ENCODE measurements at places on chromosomes 2 and 18.

- DNase-seq = no peak
Observed at GRCh38 chr2:155256803-155257202, 558.3 kb downstream of the KCNJ3 start.

DNA sequence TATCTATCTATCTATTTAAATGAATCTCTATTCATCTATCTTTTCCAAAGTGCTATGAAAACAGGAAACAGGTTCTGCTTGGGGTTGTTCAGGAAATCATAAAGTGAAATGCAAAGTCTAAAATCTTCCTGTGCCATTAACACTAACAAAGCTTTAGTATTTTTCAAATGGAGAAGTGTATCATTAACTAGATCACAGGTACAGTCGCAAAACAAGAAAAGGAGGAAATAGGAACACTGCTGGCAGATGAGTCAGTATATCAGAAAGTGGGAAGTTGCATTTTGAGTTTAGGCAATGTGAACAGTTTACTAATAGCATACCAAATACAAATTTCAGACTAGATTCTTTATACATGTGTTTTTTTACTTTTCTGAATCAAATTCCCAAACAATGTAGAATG is 888.5 kb upstream of the FSHR start:
- DNase-seq = no peak

- no peak for DNase-seq
Observed at GRCh38 chr2:155815851-155816250, 516.7 kb downstream of the NR4A2 start.

DNA sequence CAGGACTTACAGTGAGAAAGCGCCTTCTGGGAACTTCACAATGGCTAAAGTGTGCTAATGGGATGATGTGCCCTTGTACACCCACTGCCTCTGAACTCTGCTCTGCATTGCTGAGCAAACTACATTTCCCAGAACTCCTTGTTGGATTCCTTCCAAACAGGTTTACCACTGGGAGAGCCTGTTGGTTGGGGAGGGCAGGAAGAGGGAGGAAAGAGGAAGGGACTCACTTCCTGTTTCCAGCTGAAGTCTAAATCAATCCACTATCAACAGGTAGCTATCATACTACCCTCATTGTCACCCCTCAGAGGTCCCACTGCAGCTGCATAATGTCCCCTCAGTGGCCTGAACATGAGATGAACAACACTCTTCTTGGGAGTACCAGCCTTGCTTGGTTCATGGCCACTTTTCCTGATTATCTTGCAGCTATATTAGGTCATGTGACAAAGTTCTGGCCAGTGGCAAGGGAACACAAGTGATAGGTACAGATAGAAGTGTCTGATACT is 109.7 kb downstream of the MSH2 start:
- DNase-seq = no peak

DNA sequence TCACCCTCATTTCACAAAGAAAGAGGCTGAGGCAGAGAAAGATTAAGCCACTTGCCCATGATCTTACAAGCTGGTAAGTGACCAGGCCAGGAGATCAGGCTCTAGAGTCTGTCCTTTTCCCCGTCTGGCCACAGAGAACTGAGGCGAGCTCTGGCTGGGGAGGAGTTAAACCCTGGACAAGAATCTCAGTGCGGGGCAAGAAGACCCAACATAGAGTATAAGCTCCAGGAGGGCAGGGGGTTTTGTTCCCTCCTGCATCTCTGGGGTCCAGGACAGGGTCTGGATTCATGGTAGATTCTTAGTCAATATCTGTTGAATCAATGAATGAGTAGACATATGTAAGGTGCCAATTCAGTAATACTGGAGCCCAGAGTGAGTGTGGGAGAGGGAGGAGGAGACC is 12.9 kb upstream of the INPP5D start:
- no peak for DNase-seq

DNA sequence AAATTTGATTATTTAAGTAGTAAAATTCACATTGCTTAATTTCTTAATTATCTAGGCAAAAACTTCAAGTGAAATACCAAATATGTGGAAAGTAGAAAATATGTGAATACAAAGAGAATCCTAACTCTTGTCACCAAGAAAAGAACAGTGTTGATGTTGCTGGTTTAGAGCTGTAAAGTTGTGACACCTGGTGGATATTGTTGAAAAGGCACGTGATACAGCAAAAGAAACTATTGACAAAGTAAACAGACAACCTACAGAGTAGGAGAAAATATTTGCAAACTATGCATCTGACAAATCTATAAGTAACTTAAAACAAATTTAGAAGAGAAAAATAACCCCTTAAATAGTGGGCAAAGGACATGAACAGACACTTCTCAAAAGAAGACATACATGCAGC is 25.6 kb upstream of the ZC3H15 start:
- DNase-seq = no peak

- no peak for DNase-seq
Observed at GRCh38 chr2:212811036-212811805, 272.6 kb upstream of the ERBB4 start.

DNA sequence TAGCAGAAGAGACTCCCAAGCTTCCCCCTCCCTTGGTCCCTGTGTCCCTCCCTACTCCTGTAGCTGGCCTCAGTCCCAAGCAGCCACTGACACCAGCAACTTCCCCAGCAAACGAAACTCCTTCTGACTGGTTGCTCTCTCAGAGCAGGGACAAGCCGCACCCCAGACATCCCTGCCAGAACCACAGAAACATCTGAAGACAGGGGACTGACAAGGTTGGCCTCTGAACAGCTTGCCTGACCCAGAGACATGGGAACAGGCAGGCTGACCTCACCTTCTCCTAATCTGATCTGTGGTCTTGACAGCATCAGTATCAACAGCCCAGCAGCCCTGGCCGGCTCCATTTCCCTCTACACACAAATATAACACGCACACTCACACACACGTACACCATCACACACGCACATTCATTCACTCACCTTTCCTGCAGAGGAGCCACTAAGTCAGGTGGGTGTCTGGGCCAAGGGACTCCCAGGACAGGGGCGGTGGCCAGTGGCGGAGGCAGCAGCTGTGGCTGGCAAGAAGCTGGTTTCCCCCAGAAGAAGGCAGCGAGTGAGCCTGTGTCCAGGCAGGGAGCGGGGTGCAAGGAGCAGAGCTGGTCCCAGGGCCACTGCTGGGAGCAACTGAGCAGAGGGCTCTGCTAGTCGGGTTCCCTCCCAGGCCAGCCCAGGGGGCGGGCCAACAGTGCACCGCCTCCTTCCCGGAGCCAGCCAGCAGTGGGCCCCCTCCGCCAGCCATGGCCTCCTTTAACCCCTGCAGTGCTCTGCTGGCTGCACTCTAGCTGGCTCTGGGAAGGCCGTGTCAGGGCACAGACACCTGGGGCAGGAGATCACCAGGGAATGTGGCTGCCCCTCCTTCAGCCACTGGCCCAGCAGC is 59.1 kb downstream of the TNS1 start:
- no peak for DNase-seq

DNA sequence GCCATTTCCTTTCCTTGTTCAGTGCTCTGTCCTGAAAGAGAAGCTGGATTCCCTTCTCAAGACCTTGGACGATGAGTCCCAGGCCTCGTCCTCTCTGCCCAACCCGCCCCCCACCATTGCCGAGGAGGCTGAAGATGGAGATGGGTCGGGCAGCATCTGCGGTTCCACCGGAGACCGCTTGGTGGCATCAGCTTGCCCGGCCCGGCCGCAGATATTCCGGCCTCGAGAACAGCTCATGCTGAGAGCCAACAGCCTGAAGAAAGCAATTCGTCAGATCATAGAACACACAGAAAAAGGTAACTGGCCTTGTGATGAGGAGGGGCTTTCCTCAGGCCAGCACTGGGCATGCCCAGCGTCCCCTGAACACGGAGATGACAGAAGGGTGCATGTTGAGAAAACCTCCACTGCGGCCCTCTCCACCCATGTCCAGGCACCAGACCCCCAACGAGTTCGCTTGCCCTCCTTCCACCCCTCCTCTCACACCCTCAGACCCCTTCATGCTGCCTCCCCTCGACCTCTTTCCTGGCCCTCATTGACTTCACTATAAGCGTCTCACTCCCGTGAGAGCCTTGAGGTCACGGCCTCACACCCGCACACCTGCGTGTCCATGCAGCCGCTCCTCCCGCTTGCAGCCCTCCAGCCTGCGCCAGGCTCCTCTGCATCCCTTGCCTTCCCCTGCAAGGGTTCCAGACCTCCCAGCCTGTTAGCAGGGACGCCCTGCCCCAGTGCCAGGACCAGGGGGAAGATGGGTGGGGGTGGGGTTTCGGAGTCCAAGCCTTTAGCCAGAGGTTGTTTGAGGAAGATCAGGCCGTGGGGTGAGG is 95.0 kb downstream of the DGKD start:
- DNase-seq = no peak

- peak; percentile 92 for DNase-seq
Observed at GRCh38 chr2:231056453-231057416, at the start of gene PSMD1. PSMD1 (plus strand) TSS chr2:231056867; CDS start chr2:231057026, 159 bp downstream.

GRCh38 chr2:19330436-19330835 is 28.0 kb downstream of the OSR1 start:
- DNase-seq = no peak

GRCh38 chr2:64367444-64368232 is 86.3 kb upstream of the LGALSL start:
- no peak for DNase-seq

- DNase-seq = no peak
Observed at GRCh38 chr2:227163485-227163997, 464 bp downstream of the COL4A4 start.

DNA sequence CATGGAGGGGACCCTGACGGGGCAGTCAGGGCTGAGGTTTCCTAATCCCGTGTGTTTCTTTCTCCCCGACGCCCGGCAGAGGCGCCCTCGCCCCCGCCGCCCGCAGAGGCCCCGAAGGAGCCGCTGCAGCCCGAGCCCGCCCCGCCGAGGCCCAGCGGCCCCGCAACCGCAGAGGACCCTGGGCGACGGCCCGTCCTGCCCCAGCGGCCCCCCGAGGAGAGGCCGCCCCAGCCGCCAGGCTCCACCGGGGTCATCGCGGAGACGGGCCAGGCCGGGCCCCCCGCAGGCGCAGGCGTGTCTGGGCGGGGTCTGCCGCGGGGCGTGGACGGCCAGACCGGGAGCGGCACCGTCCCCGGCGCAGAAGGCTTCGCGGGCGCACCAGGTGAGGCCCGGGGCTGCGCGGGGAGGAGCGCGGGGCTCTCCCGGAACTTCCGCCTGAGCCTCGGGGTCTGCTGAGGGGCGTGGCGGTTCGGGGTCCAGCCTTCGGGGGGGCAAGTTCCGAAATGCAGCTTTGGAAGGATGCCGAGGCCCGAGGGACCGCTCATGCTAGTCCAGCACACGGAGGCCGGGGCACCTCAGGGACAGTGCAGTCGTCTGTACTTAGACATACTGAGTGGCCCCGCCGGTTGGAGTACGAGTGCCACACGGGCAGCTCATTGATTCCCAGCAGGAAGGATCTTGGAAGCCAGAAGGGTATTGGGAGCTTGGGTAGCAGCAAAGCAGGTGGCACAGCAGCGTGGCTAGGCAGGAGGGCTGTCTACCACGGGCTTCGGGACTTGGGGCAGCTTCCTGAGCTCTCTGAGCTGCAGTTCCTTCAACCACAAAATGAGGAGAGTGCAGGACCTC is 60.1 kb downstream of the EMILIN2 start:
- DNase-seq = peak; percentile 30

DNA sequence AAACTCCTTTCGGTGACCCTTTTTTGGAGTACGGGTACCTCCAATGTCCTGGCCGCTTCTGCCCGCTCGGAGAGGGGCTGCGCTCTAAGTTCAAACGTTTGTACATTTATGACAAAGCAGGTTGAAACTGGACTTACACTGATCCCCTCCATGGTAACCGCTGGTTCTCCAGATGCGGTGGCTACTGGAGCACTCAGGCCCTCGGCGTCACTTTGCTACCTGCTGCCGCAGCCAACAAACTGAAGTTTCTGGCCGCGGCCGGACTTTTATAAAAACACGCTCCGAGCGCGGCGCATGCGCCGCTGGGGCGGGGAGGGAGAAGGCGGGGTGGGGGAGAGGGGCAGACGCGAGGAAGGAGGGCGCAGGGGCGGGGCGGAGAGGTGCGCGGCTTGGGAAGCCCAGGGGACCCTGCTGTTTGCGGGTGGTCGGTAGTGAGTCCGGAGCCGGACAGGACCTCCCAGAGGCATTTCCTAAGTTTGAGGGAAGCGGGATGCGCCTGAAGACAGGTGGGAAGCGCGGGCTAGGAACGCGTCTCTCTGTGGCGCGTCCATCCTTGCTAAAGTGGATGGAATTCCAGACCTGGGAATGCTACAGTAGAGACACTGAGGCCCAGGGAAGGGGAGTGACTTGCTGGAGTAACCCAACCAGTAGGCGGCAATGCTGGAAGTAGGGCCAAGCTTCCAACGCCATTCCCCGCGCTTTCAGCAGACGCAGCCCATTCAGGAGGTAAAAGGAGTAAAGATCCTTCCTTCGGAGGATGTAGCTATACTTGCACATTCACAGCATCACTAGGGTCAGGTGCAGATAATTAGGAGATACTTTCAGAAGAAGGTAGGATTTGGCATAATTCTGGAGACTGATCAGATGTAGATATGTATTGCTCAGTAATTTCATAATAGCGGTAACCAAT is at the start of gene CXCR4:
CXCR4 (minus strand) TSS at position 241 of the 910 bp plus-strand sequence; CDS start at position 152, 89 bp downstream.
- DNase-seq = peak; percentile 90

GRCh38 chr18:68520406-68521075 is 194.4 kb downstream of the TMX3 start:
- DNase-seq = no peak

- no peak for DNase-seq
Observed at GRCh38 chr18:22164337-22165048, 4.9 kb upstream of the GATA6 start.

DNA sequence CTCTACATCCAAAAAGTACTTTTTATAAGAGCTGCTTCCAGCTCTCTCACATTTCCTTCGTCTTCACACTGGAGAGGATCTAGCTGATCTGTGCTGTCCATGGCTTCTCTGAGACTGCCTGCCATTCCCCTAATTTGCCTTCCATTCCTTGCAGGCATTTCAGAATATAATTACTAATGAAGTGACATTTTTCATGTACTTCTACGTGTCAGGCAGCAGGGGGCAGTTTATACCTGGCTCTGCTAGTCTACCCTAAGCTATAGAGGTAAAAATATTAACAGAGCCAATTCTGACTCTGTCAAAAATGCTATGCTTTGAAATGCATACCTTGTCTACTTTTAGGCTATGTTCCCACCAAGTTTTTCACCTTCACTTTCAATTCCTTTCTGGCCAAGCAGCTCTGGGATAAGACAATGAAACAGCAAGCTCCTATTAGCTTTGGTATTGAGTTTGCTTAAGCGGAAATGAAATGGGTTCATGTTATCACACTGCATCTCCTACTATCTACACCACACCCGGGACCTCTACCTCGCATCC is 81.9 kb downstream of the MEP1B start:
- DNase-seq = no peak

GRCh38 chr2:73283545-73284295 is 558 bp downstream of the FBXO41 start:
- no peak for DNase-seq

GRCh38 chr2:237403024-237403882 is 10.7 kb downstream of the COL6A3 start:
- DNase-seq = no peak

- DNase-seq = no peak
Observed at GRCh38 chr2:49152824-49153223, 1.5 kb downstream of the FSHR start.

DNA sequence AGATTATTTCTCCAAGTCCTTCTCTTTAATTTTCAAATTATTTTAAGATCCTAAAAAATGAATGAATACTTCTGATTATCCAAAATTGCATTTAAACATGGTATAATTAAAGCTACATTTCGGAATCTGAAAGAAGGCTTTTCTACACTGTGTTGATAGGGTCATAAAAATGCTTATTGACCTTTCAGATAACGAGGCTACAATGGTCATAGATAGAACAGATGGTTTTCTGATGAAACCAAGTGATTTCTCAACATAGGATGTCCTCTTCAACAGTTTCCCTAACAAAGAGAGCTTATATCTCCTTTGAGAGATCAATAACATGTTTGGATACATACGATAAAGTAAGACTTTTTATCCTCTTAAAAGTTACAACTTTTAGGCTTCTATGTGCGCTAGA is 201.1 kb downstream of the PTH2R start:
- DNase-seq = no peak

Data from CD4-positive, alpha-beta T cell treated with Interleukin-6 at 100 ng/mL for 8 hours (primary cell).